AG09319 (cell line): ENCODE measurements at places on chromosomes 1 and 21.
A peak's percentile ranks its signal among the peaks of the same experiment; 100 is the strongest.

DNA sequence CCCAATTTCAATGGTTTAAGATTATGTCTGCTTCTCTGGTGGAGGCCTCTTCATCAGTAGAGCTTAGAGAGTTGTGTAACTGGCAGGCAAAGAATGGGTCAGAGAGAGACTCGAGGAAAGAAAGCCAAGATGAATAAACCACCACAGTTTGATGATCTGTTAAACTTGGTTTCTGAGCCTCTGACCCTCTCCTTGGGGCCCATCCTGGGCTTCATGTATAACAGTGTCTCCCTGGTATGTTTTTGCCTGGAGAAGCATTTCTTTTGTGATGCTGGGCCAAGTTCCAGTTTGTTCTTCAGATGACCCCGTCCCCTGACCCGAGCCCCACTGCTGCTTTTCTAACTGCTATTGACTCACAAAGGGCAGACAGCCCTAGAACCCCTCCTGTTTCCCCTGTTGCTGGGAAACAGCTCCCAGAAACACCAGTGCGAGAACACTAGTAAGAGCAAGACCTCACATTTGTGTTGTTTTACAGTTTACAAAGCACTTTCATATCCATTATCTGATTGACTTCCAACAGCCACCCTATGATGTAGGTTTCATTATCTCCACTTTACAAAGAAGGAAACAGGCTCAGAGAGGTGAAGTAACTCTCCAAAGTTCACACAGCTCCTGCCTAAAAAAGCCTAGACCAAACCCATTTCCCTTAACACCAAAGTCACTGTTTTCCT, 9.0 kb downstream of the CD2 start:
- DNase-seq, result no peak

GRCh38 chr1:182699393-182700350, 15.3 kb upstream of the RGS8 start:
- no peak for DNase-seq

GRCh38 chr1:41615981-41616380, 131.5 kb upstream of the EDN2 start:
- DNase-seq, result no peak

DNA sequence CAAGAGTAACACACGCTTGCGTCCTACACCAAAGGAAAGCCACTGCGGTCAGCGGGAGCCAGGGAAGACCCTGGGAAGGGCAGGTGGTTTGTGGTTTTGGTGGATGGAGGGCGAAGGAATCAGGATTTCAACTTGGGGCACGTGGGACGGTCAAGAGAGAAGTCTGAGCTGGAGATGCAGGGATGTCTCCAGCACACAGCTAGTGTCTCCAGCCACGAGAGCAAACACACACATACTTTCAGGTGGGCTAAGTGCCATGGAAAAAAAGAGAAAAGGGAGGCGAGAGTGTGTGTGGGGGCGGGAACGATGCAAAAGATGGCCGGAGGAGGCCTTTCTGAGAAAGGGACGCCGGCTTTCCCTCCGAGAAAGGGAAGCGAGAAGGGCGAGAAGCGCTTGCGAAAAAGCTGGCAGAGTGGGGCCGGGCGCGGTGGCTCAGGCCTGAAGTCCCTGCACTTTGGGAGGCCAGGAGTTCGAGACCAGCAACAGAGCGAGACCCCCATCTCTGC, 1.4 kb upstream of the SRRM1 start:
- DNase-seq, result no peak

- DNase-seq, result no peak
Measured at GRCh38 chr21:40481764-40482163, 365.2 kb downstream of the DSCAM start.

- no peak for DNase-seq
Measured at GRCh38 chr1:155128755-155129473, 1.2 kb downstream of the EFNA1 start.

GRCh38 chr1:227356620-227357146, 38.4 kb upstream of the CDC42BPA start:
- DNase-seq, result no peak

- DNase-seq, result no peak
Measured at GRCh38 chr1:247330548-247331171, 1.0 kb downstream of the ZNF496 start.

DNA sequence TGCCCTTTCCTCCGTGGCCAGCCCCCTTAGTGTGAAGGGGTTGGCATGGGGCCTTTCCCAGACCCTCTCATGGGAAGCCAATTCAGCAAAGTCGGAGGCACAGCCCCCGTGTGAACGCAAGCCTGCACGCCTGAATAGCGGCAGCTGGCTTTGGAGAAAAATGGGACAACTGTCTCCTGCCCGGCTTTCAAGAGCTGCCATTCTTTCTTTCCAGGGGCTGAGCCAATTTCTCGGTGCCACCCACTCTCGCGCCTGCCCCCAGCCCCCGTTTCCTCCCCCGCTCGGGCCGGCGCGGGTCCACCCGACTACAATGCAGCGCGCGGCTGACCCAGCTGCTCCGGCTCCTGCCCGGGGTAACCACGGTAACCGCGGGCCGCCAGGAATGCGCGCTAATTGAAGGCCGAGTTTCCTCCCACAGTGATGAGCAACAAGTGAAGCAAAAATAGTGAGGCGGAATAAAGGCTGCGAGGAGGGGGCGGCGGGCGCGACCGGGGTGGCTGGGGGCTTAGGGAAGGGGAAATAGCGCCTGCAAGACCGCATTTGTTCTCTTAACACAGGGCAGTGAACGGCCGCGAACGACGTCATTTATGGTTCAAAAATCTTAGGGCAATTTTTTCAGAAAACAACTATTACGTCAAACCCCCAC, 27.8 kb downstream of the ILDR2 start:
- DNase-seq, result no peak

DNA sequence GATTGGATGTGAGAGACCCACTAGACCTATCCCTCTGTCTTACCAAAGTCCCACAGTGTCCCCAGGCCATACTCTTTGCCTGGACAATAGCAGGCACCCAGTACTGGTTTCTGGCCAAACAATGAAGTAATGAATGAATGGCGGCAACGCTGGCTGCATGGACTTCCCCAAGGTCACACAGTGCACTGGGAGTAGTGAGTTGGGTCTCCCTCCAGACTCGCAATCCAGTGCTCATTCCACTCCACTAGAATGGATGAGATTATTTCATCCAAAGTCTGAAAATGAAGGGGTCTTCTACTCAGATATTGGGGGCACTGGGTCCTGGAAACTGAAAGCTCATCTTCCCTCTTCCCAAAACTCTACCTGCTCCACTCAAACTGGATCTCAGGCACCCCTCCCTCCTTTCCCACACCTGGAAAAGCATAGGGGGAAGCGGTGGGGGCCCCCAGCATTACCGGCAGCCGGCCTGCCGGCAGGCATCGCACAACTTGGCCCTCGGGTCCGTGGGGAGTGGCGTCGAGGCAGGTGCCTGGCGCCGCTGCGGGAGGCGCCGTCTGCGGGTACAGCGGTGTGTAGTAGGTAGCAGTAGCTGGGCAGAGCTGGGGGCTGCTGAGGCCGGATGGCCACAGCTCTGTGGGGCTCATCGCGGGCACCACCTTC, 816 bp downstream of the E2F2 start:
- no peak for DNase-seq

GRCh38 chr1:81635816-81636215, 164.9 kb upstream of the ADGRL2 start:
- no peak for DNase-seq

- peak; percentile 78 for DNase-seq
Measured at GRCh38 chr1:17239420-17239819, 9.5 kb upstream of the PADI3 start.

DNA sequence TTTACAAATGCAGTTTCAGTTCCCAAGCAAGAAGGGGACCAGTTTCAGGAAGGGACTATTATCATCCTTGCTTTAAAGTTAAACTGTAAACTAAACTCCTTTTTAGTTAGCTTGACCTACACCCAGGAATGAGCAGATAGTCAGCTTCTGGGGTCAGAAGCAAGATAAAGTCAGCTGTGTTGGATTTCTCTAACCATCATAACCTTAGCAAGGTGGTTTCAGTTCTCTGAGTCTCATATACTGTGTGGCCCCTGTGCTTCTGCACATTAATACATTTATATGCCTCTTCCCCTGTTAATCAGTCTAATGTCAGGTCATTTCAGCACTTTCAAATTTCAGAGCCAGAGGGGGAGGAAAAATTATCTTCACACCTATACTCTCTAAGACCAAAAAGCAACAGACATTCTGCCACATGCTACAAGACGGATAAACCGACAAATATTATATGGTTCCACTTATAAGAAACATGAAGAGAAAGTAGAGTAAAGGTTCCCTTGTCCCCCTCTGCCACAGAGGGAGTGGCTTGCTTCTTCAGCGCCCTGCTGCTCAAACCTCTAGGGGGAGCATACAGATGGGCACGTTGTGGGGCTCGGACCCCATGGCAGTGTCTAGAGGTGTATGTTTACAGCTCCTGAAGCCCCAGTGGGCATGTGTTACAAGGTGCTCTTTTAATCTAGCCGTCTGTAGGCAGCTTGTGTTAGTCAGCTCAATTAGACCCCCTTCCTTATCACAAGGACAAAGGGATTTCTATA, 89.1 kb downstream of the SMYD3 start:
- no peak for DNase-seq

GRCh38 chr1:109201123-109201703, 12.5 kb upstream of the SARS1 start:
- peak; percentile 50 for DNase-seq

- no peak for DNase-seq
Measured at GRCh38 chr1:29809446-29810120, 573.3 kb downstream of the PTPRU start.

- no peak for DNase-seq
Measured at GRCh38 chr21:44952116-44952928, 12.5 kb downstream of the SLX9 start.

GRCh38 chr1:53568540-53568939, 109.3 kb downstream of the DMRTB1 start:
- no peak for DNase-seq

DNA sequence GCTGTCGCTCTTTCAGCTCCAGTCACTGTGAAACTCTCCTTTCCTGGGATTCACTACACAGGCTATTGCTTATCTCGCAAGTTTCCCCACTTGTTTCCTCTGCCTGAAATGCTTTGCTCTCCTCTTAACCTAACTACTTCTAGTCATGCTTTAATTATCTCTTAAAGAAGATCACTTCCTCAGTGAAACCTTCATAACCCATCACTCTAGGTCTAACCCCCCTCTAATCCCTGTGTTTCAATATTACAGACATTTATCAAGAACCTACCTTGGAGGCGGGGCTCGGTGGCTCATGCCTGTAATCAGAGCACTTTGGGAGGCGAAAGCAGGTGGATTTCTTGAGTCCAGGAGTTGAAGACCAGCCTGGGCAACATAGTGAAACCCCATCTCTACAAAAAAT, 16.7 kb upstream of the ZNF644 start:
- no peak for DNase-seq

DNA sequence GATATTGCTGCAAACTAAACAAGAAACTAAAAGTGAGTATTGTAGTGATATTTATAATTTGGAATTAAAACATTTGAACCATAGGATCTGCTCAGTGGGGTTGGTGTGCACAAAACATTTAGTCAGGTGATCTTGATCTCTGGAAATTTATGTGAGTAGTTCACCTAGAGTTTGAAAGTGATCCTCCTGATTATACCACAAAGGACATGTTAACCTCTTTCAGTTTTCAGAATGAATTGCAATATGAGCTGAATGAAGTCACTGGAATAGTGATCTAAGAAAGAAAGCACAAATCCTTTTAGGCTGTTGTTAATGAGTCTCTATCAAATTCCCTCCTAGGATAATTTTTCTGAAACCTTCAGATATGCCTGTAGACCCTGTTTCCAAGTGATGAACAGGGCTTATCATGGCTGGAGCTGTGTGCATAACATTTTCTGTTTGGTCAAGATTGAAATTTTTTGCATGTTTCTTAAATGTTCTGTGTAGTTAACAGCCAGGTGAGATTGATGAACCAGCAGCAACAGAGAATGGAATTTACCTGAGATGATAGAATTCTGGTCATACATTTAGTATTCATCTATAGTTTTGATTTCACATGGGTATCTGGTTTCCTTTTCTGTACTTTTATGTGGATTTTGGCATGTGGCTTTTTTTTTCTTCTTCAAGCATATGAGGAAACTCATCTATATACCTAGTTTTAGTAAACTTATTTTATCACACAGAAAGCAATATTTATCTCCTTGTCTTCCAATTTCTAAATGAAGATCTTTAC, 25.5 kb downstream of the CDC14A start:
- no peak for DNase-seq

- DNase-seq, result no peak
Measured at GRCh38 chr1:43059640-43060574, 101.2 kb upstream of the SLC2A1 start.

DNA sequence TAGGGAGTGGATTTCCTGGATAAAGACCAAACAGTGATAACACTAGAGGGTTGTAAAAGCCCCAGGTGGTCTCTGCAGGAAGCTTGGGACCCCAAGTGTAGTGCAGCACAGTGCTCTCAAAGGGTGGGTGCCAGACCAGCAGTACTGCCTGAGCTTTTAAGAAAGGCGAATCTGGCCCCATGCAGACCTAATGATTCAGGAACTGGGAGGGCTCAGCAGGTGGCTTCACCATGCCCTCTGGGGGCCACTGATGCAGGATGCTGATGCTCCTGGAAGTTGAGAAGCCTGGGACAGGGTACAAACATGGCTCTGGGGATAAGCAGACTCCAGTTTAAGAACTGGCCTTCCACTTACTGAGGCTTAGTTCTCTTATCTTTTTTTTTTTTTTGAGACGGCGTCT, 29.1 kb upstream of the NEK2 start:
- DNase-seq, result no peak

DNA sequence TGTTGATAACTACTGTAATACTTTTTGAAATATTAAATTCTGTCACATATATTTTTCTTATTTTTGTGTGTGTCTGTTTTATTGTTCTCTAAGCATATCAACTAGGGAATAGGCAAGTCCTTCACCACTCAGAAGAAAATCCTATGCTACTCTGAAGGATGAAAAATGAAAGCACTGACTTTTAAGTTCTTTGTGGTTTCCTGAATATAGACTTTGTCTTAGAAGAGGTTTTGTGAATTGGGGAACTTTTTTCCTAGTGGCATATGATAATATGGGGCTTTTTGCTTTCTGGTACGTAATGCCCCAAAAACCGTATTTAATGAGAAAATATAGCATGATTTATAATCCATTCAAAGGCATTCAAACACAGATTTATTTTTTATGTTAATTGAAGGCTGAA, 136.0 kb downstream of the SNX7 start:
- DNase-seq, result no peak

DNA sequence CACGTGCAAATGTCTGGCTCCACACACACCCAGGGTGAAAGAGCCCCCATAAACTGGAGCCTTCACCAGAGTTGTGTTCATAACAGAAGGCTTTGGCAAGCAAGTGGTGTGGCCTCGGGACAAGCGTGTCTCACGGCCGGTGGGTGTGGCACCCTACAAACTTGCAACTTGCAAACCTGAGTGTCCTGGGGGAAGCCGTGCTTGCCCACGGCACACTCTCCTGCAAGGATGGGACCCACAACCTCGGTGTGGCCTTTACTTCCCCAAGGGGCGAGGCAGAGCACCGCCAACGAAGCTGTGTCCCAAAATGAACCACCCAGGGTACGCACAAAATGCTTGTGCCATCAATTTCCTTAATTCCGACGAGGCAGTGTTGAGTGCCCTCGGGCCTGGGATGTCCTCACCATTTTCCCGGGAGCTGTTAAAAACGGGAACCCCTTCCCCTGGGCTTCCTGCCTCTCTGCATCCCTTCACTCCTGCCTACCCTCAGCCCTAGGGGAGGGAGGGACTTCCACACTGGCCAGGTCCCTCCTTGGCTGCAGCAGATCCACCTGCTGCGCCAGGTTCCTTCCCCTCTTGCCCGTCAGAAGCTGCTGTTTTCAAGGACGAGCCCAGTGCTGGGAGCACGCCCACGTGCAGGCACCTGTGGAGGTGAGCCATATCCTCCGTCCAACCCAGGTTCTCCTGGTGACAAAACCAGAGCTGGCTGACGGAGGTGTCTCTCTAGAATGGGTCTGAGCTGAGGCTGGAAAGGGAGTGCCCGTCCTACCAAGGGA, 111.4 kb downstream of the NPHP4 start:
- no peak for DNase-seq
